ENCODE measurements at places on chromosomes 11 and 22. TPM values are rescaled to one million over a fixed set of nuclear protein-coding genes. Genes with fewer than 3 reads are reported as not detected.
A peak's percentile ranks its signal among the peaks of the same experiment; 100 is the strongest.

The UBQLNL gene
- not detected for polyA plus RNA-seq

The OR5P2 gene
- polyA plus RNA-seq: not detected

The ASRGL1 gene
- polyA plus RNA-seq: 3.1 TPM

DNA sequence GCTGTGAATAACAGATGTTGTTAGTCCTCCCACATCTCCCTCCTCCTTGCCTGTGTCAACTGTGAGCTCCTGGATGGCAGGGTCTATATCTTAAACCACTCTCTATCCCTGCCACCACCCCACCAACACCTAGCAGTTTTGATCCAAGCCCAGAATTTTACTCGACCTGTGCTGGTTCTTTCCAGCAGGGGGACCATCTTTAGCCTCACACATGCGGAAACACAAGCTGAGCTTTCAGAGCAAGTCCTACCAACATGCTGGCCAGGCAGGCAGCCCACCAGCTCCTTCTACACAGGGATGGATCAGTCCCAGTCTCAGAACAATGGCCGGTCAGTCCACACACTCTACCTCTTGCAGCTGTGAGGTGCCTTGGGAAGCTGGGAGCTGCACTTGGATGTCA lies 231.5 kb downstream of the NXPE2 start:
- no peak for DNase-seq

DNA sequence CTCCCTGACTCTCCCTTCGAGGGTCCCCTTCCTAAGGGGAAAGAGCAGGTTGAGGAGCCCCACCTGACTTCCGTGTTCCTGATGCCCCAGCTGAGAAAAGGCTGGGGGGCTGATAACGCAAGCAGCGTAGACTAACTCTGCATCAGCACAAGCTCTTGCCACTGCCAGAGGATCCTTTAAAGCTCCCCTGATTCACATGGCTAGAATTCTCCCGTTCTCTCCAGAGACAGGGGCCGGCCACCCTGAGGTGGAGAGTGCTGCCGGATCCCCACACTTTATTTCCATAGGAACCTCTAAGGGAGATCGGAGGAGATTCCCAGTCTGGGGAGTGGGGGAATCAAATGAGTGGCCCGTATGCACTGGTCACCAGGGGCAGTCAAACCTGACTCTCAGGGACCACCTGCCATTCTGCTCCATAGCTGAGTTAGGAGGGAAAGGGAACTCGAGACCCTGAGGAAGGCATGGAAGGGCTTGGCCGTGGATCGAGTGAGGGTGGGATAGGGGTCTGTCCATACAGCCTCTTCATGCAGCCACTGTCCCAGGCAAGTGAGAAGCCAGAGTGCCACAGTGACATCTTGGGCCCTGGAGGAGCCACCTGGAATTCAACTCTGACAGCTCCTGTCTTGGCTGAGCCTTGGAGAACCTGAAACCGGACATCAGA lies 1.4 kb upstream of the VSIG10L2 start:
- DNase-seq: no peak

- DNase-seq: no peak
Measured at GRCh38 chr11:12280838-12281565, 96.4 kb upstream of the PARVA start.

DNA sequence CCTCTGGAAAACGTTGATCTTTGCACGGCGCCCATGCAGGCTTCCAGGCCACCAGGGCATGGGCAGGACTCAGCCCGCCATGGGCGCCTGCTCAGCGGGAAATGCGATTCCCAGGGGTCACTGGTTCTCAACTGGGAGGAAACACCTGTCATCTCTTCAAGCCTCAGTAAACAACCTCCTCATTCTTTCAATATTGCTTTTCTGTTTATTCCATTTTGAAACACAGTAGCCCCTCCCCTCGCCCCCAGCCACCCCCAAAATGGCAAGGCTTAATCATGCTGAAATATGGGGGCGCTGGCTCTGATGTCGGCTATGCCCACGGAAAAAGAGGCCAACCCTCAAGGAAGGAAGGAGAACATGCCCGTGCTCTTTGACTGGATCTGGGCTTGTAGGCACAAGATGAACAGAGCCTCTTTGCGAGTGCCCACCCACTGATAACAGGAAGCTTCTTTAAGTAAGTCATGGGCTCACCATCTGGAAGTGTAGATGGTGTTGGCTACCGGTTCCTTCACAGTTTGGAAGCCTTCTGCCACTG lies 594 bp upstream of the POU2AF1 start:
- peak; percentile 92 for DNase-seq

DNA sequence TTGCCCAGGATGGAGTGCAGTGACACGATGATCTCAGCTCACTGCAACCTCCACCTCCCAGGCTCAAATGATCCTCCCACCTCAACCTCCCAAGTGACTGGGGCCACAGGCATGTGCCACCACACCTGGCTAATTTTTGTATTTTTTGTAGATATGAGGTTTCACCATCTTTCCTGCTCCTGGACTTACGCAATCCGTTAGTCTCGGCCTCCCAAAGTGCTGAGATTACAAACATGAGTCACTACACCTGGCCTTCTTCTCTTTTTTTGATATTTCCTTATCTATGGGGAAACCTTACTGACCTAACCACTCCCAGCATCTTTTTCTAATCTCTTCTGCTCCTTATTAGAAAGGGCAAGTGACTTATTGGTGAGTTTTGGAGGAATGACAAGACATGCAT lies 121.7 kb upstream of the CHORDC1 start:
- no peak for DNase-seq

All from naive B cell (primary cell).